Mesothelial cell of epicardium (in vitro differentiated cells): ENCODE measurements at places on chromosomes 13 and 19.

DNA sequence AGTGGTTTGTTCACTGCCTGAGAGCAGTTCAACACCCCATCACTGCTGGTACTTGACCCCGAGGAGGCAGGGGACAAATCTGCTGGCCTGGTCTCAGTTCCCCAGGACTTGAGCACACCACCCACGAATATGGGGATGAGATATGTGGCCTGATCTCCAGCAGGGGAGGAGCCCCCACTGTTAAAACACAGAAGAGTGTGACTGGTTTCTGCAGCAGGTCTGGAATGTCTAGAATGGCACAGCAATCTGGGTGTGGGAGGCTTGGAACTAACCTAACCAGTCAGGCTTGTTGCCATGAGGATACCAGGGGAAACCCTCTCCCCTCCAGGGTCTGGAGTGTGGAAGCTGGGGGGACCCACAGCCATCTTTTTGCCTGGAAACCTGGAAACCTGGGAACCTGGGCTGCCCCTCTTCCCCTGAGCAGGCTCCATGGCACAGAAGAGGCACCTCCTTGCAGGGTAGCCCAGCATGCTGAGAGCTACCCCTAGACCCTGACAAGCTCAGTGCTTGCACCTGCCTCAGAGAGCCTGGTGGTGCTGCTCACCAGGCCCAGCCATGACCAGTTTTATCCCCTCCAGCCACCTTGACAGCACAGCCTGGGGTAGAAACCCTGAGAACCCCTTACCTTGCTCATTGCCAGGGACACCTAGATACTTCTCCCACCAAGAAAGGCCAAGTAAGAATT, 273.8 kb downstream of the LIG4 start:
- no peak for DNase-seq

DNA sequence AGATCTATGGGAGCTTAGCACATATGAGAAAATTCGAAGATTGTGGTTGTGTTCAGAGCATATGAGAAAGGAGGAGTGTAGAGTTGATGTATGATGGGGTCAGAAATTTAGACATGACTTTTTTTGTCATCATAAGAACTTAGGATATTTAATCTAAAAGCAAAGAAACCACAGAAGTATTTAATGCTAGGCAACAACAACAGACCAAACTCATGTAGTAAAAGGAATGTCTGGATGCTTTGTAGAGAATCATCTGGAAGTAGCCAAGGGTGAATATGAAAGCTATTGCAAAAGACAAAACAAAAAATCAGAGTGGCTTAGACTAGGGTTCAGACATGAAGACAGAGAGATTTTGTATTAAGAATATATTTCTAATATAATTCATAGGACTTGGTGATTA, 190.3 kb downstream of the SLITRK1 start:
- no peak for DNase-seq

DNA sequence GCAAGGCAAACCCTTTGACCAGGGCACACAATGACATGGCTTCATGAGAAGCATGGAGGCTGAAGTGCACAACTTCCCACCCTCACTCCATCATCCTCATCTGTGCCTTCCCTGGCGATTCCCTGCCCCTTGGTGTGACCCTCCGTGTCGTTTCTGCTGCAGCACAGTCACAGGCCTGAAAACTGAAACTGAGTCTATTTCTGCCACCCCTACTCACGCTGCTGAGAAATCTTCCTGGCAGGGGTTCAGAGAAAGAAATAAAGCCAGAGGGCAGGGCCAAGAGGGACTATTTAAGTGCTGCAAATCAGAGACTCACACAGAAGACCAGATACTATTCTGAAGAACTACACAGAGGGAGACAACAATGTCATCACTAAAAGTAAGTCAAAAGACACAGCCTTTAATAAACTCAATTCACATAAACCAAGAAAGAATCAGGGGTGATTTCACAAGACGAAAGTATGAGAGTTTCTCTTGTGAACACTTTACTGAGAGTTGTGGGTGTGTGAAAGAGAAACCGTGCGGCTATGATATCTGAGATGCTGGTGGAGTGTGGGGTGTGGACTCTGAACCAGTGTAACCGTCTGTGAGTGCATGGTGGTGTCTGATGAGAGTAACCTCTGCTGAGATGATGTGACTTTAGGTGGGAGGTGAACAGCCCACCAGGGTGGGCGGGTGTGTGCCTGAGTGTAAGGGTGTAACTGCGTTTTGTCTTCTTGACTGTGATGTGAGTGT, 23.5 kb downstream of the LGALS16 start:
- DNase-seq: no peak

DNA sequence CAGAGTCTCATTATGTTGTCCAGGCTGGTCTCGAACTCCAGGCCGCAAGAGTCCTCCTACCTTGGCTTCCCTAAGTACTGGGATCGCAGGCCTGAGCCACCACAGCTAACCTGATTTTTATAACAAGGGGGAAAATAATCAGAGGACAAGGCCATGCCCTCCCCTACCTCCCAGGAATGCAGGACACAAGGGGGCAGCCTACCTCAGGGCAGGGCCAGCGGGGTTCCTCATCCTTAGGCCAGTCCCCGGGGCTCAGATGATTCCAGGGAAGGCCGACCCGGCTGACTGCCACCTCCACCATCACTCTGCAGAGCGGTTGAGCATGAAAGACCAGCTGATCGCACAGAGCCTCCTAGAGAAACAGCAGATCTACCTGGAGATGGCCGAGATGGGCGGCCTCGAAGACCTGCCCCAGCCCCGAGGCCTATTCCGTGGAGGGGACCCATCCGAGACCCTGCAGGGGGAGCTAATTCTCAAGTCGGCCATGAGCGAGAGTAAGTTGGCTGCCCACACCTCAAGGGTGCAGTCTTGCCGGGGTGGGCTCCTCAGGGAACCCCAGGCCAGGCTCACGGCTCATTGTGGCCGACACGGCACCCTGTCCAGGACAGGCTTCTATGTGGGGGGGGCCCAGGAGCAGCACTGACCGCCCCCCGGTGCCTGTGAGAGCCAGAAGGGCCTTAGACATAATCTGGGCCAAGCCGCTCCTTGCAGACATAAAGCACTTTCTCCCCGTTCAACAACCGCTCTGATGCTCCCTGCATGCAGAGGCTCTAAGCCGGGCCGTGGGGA, 26.8 kb downstream of the PEX11G start:
- no peak for DNase-seq

DNA sequence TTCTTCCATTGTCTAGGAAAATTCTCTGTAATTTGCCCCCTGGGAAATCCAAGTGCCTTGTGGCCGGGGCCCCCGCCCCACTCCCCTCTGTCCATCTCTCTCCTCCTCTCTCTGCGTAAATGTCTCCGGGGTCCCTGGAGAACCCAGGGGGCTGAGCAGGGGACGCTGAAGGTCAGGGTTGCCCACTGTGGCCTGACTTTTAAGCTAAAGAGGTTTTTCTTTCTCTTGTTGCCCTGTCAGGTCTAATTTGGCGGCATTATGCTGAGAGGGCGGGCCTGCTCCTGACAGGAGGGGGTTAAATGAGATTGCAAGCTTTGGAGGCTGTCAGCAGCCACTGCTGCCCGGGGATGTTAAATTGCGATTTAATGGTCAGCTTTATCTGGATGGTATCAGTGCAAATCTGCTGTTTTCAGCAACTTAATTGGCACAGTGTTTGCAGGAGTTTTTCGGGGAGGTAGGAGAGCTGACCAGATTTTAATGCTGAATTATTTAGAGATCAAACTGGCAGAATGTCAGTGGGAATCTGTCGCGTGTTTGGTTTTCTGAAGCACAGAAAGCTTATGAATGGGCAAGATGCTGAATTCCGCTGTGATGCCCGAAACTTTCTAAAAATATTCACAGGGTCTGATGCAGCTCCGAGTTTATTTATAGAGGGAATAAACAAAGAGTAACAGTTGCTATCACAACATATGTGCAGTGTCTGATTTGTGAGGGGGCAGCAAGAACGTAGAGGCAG, 93.2 kb upstream of the SOX1 start:
- no peak for DNase-seq

GRCh38 chr13:39528661-39528980, 74.4 kb downstream of the LHFPL6 start:
- no peak for DNase-seq

- no peak for DNase-seq
Measured at GRCh38 chr19:28482221-28482620, 730.7 kb downstream of the UQCRFS1 start.
